ENCODE measurements at places on chromosomes 5 and 9.

DNA sequence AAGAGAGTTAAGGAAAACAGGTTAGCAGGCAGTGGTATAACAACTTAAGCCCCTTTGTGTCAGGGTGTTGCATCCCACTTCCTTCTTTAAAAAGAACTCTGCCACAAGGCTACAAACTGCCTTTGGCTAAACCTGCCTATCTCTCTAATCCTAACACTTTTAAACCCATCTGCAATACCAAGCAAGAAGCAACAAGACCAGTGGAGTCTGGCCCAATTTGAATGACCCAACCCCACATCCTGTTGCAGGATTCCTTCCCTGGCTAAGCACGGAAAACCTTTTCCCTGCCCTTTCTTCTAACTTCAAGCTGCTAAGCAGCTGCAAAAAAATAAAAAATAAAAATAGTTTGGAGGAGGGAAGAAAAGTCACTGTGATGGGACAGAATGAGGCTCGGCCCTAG, 27.1 kb downstream of the ABCA1 start:
- DNase-seq = no peak

DNA sequence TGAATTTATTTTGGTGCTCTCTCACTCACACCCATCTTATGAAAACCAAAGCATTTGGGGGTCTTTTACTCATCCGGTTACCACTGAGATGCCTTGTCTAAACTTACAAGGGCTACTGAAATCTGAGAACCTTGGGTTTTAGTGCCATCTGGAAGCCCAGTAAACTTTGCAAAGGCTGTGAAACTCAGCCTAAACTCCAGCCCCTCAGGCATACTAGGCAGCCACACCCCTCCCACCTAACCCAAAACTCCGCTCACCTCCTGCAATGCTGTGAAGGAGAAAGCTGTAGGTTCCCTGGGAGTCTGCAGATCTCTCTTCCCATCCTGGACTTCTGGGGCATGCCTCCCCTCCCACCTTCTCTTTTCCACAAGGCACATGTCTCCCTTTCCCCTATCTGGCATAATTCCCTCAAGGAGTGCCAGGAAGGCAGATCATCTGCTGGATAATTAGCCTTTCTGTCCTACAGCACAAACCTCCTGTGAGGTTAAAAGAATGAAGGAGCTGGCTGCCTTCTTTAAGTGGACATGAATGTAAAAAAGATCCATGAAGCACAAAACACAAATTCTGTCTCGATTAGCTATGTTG, 71.5 kb upstream of the ANXA1 start:
- no peak for DNase-seq

DNA sequence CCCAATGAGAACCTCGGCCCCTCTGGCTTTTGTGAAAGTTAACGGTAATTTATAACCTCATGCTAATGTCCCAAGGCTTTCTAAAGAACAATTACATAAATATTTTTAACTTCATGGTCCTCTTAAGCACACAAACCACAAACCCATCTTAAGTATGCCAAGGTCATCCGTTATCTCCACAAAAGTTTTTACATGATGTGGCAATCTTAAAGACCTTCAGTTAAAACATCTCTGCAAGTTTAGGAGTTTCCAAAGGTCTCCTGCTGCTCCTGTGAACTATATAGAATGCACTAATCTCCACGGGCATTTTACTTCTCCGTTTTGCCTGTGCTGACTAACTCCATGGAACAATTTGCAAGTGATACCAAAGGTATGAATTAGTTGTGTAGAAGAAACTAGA, 228.2 kb downstream of the TLE1 start:
- no peak for DNase-seq

GRCh38 chr5:119276978-119277377, 78.8 kb upstream of the TNFAIP8 start:
- no peak for DNase-seq

DNA sequence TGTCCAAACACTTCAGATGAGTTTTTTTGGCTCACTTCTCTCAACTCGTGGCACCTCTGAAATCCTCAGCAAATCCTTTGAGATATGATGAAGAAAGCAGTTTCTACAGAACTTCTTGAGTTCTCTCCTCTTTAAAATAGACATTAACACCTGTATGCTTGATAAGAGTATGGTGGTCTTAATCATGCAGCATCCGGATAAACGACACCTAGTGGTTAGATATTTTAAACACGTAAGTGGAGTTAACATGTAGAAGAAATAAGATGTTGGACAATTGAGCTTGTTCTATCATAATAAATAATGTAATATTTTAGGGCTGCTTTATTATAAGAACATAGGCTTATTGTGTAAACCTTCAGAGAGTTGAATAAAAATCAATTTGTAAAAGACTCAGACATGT, 324.8 kb downstream of the CYLC2 start:
- DNase-seq = no peak

DNA sequence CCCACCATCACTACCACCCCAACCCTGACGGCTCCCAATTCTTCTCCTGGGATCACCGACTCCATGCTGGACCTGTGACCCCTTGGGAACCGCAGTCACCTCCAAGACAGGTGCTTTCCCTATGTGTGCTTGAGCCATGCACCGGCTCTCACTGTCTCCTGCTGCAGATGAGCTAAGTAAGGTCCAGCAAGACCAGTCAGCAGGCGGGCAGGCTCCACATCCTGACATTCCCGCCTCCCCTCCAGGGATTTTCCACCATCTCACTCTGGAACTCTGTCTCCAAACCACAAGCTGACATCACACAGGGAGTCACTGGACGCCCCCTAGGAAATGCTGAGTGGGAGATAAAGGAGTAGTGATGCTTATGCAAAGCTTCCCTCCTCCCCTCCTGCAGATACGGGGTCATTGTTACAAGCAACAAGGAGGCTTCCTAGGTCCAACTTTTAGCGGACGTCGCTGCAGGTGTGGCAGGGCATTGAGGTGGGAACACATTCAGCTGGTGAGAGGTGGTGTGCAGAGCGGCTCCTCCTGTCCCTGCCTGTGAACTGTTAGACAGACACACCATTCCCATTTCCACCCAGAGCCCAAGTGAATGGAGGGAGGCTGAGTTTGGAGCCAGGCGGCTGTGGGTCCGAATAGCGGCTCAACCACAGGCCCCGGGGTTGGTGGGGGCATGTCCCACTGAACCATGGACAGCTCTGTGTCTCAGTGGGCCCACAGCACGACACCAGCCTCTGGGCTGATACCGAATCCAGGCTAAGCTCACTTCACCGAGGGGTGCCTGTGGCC, 129.2 kb upstream of the PHYKPL start:
- DNase-seq = no peak

- no peak for DNase-seq
Observed at GRCh38 chr5:170736966-170737365, 46.6 kb upstream of the GABRP start.

DNA sequence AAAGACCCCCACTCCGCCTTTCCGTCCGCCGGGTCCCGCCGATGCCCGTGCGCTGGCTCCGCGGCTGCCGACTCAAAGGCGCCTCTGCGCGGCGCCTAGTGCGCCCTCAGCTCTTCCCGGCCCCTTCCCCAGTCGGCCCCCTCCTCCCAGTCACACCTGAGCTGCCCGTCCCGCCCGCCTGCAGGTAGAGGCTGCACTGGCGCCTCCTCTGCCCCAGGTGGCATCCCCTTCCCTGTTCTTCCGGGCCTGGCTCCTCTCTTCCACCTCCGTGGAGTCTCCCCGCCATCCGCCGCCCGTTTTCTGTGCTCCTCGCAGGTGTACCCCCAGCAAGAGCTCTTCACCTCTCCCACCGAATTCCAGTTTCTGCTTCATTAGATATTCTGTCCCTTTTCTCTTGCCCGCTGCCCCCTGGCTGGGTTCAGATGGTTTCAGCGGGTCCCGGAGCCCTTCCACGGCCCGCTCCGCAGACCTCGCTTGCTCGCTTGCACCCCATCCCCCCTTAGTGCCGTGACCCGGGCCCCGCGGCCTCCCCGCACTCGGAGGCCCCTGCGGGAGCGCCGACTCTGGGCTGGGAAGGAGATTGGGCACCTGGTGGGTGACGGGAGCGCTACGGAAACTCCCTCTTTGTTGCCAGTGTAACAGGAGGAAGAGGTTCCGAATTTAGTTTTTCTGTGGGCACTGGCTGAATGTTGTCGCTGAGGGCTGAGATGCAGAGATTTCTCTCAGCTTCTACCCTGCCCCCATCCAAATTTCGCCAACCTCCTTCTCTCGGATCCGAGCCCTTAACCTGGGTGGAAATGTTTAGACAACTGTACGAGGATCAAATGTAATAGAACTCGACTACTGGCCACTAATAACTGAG, 809 bp downstream of the SLC44A1 start:
- DNase-seq = peak; percentile 24

- DNase-seq = no peak
Observed at GRCh38 chr9:127614961-127615360, 2.9 kb downstream of the STXBP1 start.

- DNase-seq = no peak
Observed at GRCh38 chr9:136143215-136144001, 24.7 kb upstream of the TMEM250 start.

GRCh38 chr9:109907400-109907799, 127.4 kb downstream of the PALM2AKAP2 start:
- no peak for DNase-seq

- no peak for DNase-seq
Observed at GRCh38 chr9:122975196-122975595, 34.4 kb downstream of the RABGAP1 start.

GRCh38 chr9:124214596-124215367, 43.0 kb upstream of the NEK6 start:
- peak; percentile 11 for DNase-seq

DNA sequence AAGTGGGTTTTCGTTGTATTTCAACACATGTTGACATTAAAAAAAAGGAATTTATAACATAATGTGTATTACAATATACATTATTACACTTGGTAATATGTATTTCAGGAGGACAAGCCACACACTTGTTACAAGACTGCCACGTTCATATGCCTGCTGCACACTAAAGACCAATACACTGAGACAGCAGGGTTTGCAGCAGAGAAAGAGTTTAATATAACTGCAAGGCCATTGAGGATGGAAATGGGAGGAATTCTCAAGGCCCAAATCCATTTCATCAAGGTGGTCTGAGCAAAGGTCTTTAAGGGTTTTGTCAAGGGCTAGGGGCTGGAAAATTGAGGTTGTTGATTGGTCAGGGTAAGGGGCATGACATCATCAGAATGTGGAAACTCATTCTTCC, 1017.8 kb upstream of the CDH10 start:
- DNase-seq = no peak

- DNase-seq = no peak
Observed at GRCh38 chr5:66538531-66538930, 57.7 kb upstream of the MAST4 start.

DNA sequence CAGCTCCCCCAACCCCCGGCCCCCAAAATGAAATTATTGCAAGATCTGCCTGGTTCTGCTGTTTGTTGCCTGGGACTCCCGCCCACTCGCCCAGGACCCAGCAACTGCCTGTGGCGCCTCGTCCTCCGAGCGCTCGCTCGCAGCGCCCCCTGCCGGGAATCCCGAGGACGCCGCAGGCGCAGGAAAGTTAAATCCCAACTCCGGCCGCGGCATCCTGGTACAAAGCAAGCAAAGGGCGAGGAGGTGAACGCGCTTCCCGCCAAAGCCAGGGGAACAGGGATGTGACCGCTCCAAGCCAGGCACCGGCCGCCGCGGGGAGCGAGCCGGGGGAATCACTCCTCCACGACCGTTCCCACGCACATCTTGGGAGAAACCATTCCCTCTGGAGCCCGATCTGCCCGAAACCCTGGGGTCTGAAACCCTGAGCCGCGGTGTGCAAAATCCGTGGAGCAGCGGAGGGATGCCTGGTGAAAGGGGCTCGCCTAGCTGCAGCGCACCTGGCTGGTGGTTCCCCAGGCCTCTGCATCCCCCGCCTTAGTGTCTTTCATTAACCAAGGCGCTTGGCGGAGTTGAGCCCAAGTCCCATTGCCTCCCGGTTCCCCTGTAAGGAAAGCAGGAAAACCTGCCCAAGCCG, 1.3 kb downstream of the SEMA5A start:
- DNase-seq = no peak

DNA sequence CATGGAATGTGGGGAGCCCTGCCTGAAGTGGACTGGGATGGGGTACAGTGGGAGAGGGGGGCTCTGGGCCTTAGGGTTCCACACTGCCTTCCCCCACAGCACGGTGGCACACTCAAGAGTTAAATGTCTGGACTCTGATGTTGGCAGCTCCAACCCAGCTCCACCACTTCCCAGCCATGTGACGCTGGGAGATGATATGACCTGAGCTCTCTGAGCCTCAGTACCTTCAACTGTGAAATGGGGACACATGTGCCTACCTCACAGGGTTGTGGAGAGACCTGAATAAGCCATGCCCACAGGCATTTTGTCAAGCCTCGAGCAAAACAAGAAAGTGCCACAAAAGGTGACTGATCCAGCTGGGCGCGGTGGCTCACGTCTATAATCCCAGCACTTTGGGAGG, 3.4 kb upstream of the PDGFRB start:
- DNase-seq = no peak

GRCh38 chr5:97182571-97183099, 412 bp downstream of the RIOK2 start:
- DNase-seq = no peak

- DNase-seq = no peak
Observed at GRCh38 chr5:88370824-88371223, 102.2 kb upstream of the TMEM161B start.

- DNase-seq = no peak
Observed at GRCh38 chr9:113131689-113132151, 19.1 kb upstream of the SLC31A2 start.

- no peak for DNase-seq
Observed at GRCh38 chr5:41246376-41246775, 33.0 kb upstream of the C6 start.

DNA sequence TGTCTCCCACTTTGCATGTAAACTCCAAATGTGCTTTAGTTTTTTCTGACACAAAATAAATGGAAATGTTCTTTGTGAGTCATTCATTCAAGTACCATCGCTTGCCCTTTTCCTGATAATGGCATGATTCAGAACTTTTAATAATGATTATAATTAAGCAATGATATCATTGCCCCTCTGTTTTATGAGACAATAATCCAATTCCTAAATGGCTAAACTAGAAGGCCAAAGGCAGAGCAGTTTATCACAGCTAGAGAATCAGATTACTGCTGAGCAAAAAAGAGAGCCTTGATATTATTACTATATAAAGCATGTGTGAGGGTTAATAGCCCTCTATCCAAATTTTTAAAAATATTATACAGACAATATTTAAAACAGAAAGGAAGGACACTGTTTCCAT, 484.2 kb upstream of the PTPRD start:
- no peak for DNase-seq

GRCh38 chr5:10301842-10302610, 5.7 kb downstream of the CMBL start:
- no peak for DNase-seq

DNA sequence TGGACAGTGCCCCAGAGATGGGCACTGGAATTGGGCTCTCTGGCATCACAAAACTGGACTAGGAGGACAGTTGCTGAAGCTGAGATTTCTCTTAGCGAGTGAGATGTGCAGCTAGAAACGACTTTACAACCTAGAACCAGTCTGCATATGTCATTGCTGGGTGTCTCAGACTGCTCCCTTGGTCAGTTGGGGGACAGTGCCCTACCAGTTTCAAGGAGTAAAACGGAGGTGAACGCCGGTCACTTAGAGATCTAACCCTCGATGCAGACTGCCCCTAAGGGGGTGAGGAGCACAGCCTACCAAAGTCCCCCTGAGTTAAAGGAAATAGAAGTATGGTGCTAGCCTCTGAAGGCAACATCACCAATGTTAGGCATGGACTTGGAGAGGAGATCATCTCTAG, 704.4 kb upstream of the CDH9 start:
- DNase-seq = no peak

- no peak for DNase-seq
Observed at GRCh38 chr5:173839117-173839713, 48.9 kb upstream of the CPEB4 start.

- DNase-seq = no peak
Observed at GRCh38 chr9:84748112-84748511, 78.6 kb downstream of the NTRK2 start.

- DNase-seq = no peak
Observed at GRCh38 chr9:125522328-125522725, 184.7 kb downstream of the MAPKAP1 start.
